ENCODE measurements at places on chromosomes 4 and X.

GRCh38 chr4:128468123-128468989 is 180.7 kb upstream of the PGRMC2 start:
- peak; percentile 3 for DNase-seq

GRCh38 chr4:6716958-6717655 is 1.1 kb downstream of the BLOC1S4 start:
- no peak for DNase-seq

- peak; percentile 46 for DNase-seq
These were observed at the start of gene VEGFC for GRCh38 chr4:176792326-176793059. Gene VEGFC, minus strand, starts transcription at chr4:176792922. Its CDS starts 611 bp downstream, at chr4:176792311.

- DNase-seq, result no peak
These were observed 28.6 kb downstream of the PDGFC start for GRCh38 chr4:156942991-156943390.

DNA sequence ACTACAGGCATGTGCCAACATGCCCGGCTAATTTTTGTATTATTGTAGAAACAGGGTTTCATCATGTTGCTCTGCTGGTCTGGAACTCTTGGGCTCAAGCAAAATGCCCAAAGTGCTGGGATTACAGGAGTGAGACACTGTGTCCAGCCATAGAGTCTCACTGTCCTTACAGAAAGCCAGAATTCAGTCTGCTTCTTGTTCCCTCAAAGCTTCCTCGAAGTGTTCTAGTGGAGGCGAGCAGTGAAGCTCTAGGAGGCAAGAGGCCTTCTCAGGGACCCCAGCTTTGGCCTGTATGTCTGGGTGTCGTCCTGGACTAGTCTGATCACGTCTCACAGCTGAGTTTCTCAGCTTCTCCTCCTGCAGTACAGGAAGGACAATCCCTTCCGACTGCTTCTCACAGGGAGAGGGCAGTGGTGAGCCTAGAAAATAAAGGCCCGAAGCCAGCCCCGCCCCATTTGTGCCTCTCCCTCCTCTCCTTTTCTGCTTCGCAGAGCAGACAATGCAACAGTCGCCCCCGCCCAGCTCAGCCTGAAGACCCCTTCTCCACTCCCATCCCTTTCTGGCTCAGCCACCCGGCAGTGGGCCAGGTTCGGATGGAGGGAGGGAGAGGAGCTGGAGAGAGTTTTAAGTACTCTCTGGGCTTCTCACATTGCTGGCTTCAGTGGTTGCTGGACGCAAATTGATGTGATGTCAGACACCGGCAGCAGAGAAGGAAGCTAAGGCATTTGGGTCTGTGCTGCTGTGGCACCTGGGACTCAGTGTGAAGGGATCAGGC is 11.1 kb upstream of the FAM3A start:
- DNase-seq, result peak; percentile 79

DNA sequence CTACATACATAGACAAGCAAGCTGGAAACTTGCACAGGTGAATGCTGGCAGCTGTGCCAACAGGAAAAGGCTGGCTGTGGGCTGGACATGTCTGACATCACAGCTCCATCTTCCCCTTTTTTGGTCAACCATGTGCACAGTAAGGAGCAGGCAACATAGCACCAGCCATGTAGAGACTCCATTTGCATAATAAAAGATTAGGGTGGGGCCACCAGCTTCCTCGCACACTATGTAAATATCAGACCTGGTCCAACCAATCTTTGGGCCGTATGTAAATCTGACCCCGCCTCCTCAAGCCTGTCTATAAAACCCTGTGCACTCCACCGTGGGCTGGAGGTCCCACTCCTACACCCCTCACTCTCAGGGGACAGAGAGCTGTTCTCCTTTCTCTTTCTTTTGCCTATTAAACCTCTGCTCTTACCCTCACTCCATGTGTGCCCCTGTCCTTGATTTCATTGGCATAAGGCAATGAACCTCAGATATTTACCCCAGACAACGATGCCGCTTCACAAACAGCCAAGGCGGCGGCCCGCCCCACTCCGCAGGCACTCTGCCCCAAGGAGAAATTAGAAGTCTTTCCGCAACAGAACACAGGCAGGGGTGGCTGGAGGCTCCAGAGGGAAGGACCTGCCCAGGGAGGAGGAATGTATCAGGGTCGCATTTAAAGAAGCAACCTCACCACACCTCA is 862.2 kb downstream of the TRIML1 start:
- DNase-seq, result no peak

DNA sequence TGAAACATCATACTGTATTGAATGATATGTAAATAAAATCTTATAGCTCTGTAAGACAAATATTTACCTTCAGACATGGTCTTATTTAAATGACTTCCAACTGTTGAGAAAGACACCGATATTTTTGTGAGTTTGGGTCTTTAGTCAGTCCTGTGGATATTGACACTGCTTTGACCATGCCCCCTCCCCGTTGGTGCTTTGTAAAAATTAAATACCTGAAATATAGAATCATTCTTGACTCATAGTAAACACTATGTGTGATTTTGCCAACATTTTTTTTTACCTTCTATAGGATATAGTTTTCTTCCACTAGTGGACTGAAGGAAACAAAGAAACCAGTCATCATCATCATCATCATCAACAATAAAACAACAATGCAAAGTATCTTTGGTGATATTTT is 114.3 kb upstream of the HS3ST1 start:
- no peak for DNase-seq

GRCh38 chr4:122279670-122280069 is 99.1 kb upstream of the ADAD1 start:
- no peak for DNase-seq

DNA sequence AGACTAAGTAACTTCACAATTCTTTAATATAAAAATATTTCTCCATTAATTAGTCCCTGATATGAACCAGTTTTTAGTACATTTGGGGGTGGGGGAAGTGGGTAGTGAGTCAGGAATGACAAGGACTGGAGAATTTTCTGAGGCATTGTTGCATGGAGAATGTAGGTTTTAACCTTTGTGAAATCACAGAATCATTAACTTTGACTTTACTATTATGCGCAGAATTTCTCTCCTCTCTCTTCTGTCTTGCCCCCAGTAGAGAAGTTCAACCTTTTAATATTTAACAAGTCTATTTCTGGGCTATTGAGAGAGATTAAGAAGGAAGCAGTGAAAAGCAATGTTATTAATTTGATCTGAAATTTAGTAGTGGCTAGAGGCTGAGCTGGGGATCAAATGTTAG is 597.0 kb downstream of the PCDH18 start:
- no peak for DNase-seq

- no peak for DNase-seq
These were observed 5.8 kb upstream of the CLNK start for GRCh38 chr4:10690185-10690907.

- DNase-seq, result no peak
These were observed 18.1 kb downstream of the FNIP2 start for GRCh38 chr4:158786955-158787354.

GRCh38 chrX:43559644-43560043 is 96.5 kb upstream of the MAOA start:
- peak; percentile 83 for DNase-seq

DNA sequence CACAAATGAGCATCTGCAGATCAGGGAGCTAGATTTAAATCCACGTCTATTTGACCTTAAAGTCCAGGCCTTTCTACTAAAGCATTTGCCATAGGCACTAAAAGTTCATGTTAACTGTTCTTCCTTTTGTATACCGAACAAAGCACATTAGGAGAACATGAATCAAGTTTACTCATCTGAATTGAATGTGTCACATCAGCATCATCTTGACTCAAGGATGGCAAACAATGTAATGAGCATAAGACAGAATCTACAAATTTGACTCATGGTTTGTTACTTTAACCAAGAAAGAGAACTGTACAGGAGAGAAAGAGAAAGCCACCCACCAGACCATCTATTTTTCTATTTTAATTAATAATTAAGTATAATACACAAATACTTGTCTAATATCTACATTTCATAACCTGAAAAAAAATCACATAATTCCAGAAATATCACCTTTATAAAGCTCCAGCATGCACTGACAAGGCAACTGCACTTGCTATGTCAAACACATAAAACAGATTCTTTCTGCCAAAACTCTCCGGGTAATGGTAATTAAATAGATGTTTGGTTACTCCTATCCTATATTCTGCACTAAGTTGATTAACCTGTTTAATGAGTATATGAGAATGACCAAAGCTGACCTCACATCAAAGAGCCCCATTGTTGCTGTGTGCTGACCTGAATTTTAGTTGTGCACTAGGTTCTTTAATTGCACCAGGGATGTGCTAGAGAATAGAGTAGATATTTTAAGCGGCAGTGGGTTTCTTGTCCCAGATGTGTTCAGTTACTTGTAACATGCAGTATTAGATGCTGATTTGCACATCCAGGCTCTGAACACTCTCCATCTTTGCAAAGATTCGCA is 42.5 kb upstream of the LEF1 start:
- no peak for DNase-seq

DNA sequence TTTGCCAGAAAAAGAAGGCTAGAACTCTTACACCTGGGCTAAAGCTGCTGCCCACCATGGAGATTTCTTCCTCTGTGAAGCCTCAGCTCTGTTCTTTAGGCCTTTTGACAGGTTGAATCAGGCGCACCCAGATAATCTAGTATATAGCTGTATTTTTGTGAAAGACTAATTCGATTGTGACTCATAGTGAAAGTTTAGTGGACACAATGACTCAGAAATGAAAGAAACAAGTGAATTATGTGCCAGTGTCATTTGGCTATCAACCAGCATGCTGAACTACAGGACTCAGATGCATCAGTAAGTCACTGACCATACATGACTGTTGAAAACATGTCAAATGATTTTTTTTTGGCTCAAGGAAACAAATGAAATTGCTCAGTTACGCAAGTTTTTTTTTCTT is 425.4 kb downstream of the SLITRK2 start:
- no peak for DNase-seq
